T-cell (primary cell): ENCODE measurements at places on chromosomes 2 and 18. TPM values are rescaled to one million over a fixed set of nuclear protein-coding genes. Genes with fewer than 3 reads are reported as not detected.

- DNase-seq: no peak
Measured at GRCh38 chr2:202147775-202148174, 74.7 kb downstream of the KIAA2012 start.

GRCh38 chr2:179234658-179235240, 29.9 kb downstream of the SESTD1 start:
- no peak for DNase-seq

DNA sequence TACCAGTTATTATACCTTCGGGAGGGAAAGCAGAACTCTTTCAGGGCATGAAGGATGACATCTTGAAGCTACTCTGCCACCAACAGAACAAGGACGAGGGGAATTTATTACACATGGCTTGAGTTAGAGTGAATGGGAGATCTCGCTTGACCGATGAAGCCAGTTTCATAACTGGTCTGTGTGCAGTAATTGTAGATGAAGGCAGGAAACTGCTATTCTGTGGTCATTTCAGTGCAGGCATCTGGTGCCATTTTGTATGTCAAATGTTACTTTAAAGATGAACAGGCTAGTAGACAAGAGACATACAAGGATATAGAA, 20.5 kb downstream of the GREB1 start:
- DNase-seq: no peak

GRCh38 chr2:132430895-132431294, 14.3 kb downstream of the GPR39 start:
- DNase-seq: no peak

GRCh38 chr18:77676910-77677309, 427.3 kb downstream of the GALR1 start:
- no peak for DNase-seq

DNA sequence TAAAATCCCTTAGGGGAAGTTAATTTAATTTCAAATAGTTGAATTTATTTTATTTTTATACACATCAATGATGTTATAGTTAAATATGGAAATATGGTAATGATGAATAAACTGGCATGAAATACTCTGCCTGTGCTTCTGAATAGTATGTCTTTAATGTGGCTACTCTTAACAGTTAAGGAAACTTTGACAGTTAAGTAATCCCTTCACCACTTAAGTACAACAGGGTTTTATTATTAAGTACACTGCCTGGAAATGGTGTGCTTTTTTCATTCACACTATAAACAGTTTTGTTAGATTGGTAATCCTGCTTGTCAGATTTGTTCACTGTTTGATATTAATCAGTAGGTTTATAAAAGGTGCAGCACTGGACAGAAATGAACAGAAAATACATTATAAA, 412.0 kb upstream of the ZEB2 start:
- no peak for DNase-seq

DNA sequence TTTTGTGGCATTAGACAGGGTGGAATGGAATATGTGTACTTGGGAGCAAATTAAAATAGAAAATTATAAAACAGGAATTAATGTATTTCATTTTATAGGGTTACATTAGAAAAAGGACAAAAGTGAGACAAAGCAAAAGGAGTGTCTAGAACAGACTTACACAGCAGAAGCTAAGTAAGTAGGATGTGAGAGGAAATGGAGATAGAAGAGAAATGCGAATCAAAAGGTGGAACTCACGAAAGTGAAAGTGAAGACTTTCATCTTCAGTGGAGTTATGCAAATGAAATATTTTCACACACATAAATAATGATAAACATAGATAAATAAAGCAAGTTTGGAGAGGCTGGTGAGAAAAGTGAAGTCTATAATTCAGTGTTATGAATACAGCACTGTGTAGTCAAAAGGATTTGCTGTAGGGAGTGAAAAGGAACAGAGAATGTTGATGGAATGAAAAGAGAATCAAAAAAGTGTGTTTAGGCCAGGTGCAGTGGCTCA, 94.8 kb downstream of the DLGAP1 start:
- no peak for DNase-seq

DNA sequence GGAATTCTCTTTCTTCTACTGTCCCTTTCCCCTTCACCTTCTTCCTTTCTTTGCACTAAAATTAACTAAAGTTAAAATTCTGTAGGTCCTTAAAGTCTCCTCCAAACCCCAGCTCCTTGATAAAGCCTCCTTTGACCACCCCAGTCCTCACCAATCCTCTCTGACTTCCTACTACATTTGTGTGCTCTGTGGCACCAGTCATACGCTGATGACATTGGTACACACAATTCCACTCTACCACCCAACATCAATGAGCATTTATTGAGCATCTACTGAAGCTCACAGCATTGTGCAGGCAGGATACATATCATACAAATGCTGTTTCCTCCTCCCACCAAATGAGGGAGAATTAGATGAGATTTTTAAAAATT, 4.5 kb upstream of the SP5 start:
- no peak for DNase-seq

- no peak for DNase-seq
Measured at GRCh38 chr2:55917117-55917516, 6.5 kb downstream of the EFEMP1 start.

DNA sequence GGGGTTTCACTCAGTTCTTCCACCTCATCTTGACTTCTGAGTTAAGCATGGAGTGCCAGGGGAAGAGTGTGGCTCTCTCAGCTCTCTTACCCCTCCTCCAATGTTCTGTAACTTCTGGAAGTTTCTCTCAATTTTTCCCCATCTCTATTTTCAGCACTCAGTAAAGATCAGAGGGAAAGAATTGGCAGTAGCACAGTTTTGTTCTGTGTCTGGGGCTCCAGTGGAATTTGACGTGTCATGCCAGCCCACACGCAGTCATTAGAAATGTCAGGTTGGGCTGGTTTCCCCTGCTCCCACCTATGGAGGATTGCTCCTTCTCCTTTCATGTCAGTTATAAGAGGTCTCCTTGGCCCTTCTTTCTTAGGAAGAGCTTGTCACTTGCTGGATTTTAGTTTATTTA, 104.6 kb upstream of the COL3A1 start:
- no peak for DNase-seq

DNA sequence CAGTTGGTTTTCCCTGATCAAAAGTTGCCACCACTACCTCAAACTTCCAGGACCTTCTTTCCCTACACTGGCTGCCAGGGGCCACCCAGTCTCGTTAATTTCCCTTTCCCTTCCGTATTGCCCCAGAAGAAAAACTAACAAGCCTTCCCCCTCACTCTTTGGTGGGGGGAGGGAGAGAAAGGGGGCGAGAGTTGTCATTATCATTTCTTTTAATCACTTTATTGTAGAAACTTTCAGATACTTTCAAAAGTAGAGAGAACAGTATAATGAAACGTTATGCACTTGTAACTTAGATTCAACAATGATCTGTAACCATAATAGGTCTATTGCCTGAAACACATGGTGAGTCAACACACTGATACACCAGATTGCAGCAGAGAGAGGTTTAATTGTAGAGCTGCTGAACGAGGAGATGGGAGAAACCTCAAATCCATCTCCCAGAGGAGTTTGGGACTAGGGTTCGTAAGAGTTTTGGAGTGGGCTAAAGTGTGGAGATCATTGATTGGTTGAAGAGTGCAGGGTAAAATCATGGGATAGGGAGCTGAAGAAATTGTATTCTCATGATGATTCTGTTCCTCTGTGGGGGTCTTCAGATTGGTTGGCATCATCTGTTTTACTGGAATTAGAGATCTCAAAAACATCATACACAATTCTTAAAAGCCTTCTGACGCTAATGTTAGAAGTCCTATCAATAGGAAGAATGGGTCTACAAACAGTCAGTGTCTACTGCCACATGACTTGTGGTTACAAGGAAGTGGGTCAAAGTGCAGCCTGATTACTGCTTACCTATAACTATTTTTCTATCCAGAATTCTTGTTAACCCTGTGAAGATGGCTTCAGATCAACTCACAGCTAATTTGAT, 2.6 kb upstream of the RNF149 start:
- peak; percentile 63 for DNase-seq

DNA sequence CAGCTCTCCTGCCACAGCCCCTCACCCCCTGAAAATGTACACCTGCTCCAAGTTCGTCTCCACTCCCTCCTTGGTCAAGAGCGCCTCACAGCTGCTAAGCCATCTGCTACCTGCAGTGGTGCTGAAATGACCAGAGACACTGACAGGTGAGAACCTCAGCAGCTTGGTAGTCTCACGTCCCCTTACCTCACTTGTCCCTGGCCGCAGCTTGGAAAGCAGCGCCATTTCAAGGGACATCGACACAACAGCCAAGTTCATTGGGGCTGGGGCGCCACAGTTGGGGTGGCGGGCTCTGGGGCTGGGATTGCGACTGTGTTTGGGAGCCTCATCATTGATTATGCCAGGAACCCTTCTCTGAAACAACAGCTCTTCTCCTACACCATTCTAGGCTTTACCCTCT, 47.5 kb downstream of the ANKRD44 start:
- DNase-seq: no peak

DNA sequence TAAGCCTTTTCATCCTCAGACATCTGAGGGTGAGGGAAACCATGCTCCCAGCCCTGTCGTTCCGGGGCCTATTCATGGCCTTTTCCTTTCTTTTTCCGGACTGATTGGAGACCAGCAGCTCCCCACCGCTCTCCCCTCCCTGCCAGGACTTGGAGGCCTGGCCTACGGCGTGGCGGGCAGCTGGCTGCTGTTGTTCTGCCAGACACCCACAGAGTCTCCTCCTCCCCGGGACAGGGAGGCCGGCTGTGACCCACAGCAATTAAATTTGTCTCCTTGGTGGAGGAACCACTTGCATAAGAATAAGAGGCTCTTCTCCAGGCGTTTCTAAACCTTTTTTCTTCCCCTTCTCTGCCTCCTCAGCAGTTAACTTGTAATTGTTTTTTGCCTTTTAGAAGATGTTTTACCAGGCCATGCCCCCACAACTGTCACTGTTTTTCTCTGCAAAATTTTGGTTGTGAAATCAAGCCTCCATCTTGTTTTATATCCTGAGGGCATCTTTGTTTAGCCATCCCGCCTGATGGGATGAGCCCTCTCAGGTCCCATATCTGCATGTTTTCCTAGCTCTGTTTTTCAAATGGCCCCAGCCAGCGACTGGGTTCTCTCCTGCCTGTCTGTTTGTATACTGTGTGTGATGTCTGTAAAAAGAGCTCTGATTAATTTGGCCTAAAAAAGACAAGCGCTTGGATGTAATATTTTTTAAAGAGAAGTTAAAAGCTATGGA, 1060.0 kb upstream of the DDX18 start:
- no peak for DNase-seq

DNA sequence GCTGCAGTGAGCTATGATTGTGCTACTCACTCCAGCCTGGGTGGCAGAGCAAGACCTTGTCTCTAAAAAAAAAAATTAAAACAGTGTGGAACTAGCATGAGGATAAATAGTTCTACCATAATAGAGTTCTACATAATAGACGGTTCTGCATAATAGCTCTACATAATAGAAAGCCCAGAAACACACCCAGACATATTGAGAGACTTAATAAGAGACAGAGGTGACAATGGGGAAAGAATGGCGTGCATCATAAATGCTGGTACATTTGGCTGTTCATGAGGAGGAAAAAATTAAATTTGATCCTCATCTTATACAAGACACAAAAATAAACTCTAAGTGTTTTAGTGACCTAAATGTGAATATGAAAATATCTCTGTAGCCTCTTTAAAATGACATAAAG, 58.5 kb downstream of the PTRHD1 start:
- DNase-seq: no peak

GRCh38 chr2:188114014-188114413, 177.7 kb upstream of the GULP1 start:
- no peak for DNase-seq

GRCh38 chr2:54546923-54547720, 91.0 kb downstream of the SPTBN1 start:
- DNase-seq: no peak

GRCh38 chr18:44909191-44909719, 228.6 kb downstream of the SETBP1 start:
- no peak for DNase-seq

- DNase-seq: no peak
Measured at GRCh38 chr2:84640411-84640810, 124.1 kb downstream of the DNAH6 start.

GRCh38 chr2:20061476-20061875, 10.0 kb upstream of the LAPTM4A start:
- no peak for DNase-seq

- no peak for DNase-seq
Measured at GRCh38 chr2:180907731-180908130, 72.7 kb upstream of the UBE2E3 start.

DNA sequence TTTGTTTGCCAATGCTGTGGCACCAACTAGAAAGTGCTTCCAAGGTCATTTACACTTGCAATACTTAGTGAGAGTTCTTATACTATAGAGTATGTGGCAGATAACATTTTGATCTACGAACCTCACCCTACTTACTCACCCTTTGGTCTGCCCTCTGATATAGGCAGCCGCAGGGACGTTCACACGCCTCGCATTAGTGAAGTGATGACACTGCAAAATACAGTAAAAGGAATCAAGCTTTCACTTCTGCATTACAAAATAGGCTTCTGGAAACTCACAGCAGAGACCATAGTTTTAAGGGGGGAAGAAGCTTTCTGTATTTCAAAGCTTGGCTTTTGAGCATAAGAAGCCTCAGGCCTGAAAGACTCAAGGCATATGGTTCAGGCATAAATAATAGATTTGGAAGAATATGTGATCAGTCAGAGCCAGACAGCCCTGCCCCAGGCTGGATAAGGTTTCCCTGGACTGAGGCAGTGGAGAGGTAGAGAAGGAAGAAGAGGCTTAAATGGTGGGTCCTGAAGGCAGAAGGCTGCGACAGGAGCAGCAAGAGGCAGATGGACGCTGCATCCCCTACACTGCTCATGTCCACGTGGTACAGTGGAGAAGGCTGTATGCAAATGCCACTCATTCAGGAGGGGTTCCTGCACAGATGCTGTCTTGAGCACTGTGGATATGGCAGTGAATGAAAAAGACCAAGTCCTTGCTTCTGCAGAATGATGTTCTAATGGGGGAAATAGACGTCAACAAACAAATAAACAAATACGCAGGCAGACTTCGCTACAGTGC, 63.1 kb downstream of the FECH start:
- no peak for DNase-seq

DNA sequence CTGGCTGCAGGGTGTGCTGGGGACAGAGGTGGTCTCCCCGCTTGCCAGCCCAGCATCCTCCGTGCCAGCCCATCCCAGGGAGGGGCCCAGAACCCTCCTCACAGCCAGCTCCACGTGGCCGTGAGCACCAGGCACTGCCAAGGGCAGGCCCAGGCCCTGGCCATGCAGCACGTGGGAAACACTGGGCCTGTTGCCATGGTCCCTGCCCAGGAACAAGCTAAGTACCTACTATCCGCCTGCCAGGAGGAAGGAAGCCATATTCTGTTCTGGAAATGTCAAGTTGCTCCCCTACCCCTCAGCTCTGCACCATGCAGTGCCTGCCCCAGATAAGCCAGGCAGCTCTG, 250.6 kb downstream of the CYP26B1 start:
- DNase-seq: no peak

GRCh38 chr18:615773-616172, 19.0 kb downstream of the CLUL1 start:
- DNase-seq: no peak

VWA3B gene
- total RNA-seq: not detected

TBR1 gene
- not detected for total RNA-seq

ACMSD gene
- total RNA-seq: not detected

ALPI gene
- total RNA-seq: not detected

TCF23 gene
- not detected for total RNA-seq

TNFRSF11A gene
- 1.7 TPM for total RNA-seq

RTP5 gene
- total RNA-seq: 1.4 TPM
